Activated naive CD4-positive, alpha-beta T cell treated with anti-CD3 and anti-CD28 coated beads for 36 hours (primary cell): ENCODE measurements at places on chromosomes 13 and 19.

- peaks cover 7% of the 10 kb centered on the region for H3K4me1 ChIP-seq
- no peak overlapping the region for H3K27ac ChIP-seq
- DNase-seq = no peak
- peaks cover 30% of the 10 kb centered on the region for H3K36me3 ChIP-seq
- H3K27me3 ChIP-seq = no peaks in the 10 kb centered on the region
Observed at GRCh38 chr19:32598022-32598421, 17.0 kb downstream of the PDCD5 start.

DNA sequence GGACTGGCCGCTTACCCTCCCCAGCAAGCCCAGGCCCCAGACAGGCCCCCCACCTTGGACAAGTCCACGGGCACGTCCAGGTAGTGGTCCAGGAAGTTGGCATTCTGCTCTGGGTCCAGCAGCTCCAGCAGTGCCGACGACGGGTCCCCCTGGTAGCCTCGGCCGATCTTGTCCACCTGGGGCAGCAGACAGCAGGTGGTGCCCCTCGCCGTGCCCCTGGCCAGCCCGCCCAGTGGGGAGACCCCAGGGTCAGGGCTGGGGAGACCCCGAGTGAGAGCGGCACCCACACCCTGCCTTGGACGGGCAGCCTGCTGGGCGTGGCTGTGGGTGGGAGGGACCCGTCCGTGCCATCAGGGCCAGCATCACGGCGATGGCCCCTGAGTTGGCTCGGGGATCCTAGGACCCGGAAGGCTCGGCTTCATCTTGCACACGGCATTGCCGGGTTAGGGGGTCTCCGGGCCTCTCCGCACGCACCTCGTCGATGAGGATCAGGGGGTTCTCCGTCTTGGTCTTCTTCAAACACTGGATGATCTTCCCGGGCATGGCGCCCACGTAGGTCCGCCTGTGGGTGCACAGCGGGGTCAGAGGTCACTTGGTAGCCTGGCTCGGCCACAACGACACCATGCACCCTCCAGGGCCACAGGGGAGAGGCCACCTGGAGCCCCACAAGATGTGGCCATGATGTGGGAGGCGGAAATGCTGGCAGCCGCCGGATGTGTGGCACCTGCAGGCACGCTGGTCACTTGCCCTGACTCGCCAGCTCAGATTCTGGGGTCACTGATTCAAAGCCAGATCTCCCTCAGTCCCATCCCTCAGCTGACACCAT is 6.3 kb downstream of the RPL36 start:
- peaks cover 50% of the 10 kb centered on the region for H3K36me3 ChIP-seq
- no peak overlapping the region for H3K4me3 ChIP-seq
- DNase-seq = no peak
- no peaks in the 10 kb centered on the region for H3K27me3 ChIP-seq

- H3K27me3 ChIP-seq = no peaks in the 10 kb centered on the region
- H3K4me3 ChIP-seq = no peak overlapping the region
- H3K36me3 ChIP-seq = peaks cover 4% of the 10 kb centered on the region
- no peak overlapping the region for H3K27ac ChIP-seq
- peaks cover 9% of the 10 kb centered on the region for H3K4me1 ChIP-seq
- no peak for DNase-seq
Observed at GRCh38 chr19:40358773-40359172, 10.3 kb downstream of the PLD3 start.

DNA sequence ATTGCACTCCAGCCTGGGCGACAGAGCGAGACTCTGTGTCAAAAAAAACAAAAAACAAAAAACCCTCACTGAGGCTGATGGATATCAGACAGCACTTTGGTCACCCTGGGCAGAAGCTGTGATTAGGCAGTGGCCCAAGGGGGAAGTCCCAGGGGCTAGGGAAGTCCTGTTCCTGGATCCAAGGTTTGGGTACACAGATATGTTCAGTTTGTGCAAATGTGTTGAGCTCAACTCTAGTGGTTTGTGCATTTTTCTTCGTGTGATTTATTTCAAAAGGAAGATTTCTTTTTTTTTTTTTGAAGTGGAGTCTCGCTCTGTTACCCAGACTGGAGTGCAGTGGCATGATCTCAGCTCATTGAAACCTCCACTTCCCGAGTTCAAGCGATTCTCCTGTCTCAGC is 12.3 kb downstream of the MEF2B start:
- peaks cover 3% of the 10 kb centered on the region for H3K4me1 ChIP-seq
- peaks cover 5% of the 10 kb centered on the region for H3K36me3 ChIP-seq
- DNase-seq = no peak
- no peak overlapping the region for H3K4me3 ChIP-seq
